ENCODE measurements at places on chromosomes 12 and 14. TPM values are rescaled to one million over a fixed set of nuclear protein-coding genes. Genes with fewer than 3 reads are reported as not detected.

DNA sequence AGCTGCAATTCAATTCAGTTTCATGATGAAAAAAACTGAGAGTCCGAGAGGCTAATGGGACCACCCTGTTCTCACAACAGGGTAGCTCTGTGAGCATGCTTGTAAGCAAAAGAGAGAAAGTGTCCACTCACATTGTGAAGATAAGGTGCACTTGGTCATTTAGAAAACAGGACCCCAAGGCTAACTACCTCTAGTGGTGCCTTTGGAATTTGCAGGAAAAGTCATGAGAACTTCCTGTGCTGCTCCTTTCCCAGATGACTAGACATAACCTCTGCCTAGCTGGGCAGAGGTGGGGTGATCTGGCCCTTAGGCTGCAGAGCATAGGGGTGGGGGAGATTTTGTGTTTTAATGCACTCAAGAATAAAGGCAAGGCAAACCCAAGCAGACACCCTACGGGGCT, 118.9 kb downstream of the STAB2 start:
- no peak for DNase-seq

DNA sequence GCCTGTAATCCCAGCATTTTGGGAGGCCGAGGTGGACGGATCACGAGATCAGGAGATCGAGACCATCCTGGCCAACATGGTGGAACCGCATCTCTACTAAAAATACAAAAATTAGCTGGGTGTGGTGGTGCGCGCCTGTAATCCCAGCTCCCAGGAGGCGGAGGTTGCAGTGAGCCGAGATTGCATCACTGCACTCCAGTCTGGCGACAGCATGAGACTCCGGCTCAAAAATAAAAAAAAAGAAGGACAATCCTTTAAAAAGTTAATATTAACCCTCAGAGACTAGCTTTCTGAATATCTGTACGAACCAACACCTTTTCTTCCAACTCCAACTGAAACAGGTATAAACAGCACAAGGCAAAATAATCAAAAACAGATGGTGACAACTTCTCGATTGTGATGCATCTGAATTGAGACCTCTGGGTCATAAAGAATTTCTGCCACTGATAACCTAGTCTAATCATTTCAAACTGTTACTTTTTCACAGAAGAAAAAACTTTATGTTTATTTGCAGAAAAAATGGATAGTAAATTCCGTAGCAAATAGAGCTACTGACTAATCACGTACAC, 27.8 kb downstream of the CLIP1 start:
- DNase-seq = no peak

GRCh38 chr12:122558745-122559641, 31.9 kb downstream of the KNTC1 start:
- no peak for DNase-seq

DNA sequence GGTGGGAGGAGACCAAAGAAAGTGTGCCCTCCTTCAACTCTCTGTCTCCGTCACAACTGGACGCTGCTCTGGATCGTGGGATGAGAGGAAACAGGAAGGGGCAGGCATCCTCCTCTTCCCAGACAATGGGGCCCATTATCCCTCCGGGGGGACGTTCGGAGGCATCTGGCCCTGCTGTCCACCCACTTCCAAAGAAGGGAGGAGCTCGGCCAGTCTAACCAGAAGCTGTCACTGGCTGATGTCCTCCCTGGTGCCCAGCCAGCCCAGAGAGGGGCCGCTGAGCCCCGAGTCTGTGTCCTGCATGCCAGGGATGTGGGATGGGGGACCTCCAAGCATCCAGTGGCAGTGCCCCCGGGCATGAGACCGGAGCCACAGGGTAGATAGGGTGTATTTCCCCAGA, 39.8 kb upstream of the MEG3 start:
- DNase-seq = no peak

GRCh38 chr12:113456761-113457160, 14.9 kb downstream of the LHX5 start:
- no peak for DNase-seq

Gene SPIC
- not detected for total RNA-seq

Gene COX8C
- total RNA-seq = not detected

Gene CIDEB
- 25.5 TPM for total RNA-seq

All from uterus (tissue), 4 donors.